Stimulated activated naive CD4-positive, alpha-beta T cell treated with Interleukin-2 at 50 U/mL for 16 hours (primary cell): ENCODE measurements at places on chromosomes 13 and 19.

DNA sequence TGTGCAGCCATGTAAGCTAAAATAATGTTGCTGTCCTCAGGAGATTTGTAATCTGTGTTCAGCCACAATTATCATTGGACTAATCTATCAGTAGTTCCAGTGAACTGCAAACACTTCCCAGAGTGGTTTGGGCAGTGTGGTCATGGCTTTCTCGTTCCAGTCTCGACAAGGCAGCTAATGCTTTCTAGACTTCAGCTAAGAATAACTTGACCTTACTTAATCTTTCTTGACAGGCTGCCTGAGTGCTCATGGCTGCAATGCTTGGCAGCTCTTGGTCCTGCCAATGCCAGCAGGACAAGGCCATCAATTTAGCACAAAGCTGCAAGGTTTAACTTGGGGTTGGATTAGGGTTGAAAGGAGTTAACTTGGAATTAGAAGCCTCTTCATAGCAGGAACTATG is 32.8 kb downstream of the ATP12A start:
- DNase-seq = no peak

DNA sequence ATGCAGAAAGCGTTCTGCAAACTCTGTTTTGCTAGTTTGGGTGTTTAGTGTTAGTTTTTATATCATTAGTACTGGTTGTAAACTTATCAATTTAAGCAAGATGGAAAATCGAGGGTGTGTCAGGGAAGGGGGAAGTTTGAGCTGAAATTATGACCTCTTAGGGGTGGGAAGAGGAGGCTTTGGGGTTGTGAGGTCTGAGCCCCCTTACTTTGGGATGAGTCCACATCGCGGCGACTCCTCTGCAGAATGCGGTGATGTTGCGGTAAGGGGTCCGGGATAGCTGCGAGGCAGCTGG is 743 bp upstream of the NDUFS7 start:
- DNase-seq = no peak

DNA sequence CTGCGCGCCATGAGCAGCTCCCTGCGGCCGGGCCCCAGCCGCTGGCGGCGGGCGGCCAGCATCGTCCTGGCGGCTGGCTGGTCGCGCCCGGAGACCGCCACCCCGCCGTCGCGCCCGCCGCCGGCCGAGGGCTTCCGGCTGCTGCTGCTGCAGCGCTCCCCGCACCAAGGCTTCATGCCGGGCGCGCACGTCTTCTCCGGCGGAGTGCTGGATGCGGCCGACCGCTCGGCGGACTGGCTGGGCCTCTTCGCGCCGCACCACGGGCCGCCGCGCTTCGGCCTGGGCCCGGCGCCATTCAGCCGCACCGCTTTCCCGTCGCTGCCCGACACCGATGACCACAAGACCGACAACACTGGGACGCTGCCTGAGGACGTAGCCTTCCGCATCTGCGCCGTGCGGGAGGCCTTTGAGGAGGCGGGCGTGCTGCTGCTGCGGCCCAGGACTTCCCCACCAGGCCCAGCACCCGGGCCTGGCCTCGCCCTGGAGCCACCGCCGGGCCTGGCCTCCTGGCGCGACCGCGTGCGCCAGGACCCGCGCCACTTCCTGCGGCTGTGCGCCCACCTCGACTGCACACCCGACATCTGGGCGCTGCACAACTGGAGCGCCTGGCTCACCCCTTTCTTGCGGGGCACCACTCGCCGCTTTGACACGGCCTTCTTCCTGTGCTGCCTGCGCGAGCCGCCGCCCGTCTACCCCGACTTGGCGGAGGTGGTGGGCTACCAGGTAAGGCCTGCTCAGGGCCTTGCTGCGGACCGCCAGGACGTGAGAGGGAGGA is 518 bp downstream of the NUDT19 start:
- DNase-seq = peak; percentile 53

DNA sequence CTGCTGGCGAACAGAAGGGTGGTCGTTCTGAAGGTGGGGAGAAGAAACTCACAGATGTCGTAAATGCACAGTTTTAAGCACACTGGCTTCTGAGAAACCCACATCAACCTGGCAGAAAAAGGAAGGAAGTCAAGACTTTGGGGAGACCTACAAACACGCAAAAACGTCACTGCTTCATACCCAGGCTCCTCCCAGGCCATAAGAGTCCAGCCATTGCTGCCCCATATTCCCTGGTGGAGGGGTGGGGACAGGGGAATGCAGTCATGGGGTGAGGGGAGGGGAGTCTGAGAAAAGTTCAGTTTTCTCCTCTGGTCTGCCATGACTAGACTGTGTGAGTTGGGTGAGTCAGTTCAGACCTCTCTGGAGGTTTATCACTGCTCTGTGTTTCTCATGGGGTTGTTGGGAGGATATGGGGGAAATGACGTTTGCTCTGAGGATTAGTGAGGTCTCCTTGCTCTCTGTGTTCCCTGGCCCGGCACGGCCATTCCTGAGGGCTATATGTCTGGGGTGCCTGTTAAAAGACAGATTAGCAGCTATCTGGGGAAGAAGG is 139.0 kb downstream of the FLT1 start:
- DNase-seq = no peak

GRCh38 chr13:27120811-27121210 is 50.8 kb downstream of the USP12 start:
- no peak for DNase-seq
